ENCODE measurements at places on chromosomes 2 and 18. TPM values are rescaled to one million over a fixed set of nuclear protein-coding genes. Genes with fewer than 3 reads are reported as not detected.

- H3K27ac ChIP-seq, result peak overlapping the region; percentile 82
- no peaks in the 10 kb centered on the region for H3K27me3 ChIP-seq
- peak overlapping the region; percentile 45 for H3K4me3 ChIP-seq
- peaks cover 23% of the 10 kb centered on the region for H3K4me1 ChIP-seq
Measured at GRCh38 chr2:8249141-8249540, 432.7 kb upstream of the ID2 start.

- peak overlapping the region; percentile 14 for H3K4me3 ChIP-seq
- DNase-seq, result peak; percentile 48
- H3K27ac ChIP-seq, result no peak overlapping the region
- H3K36me3 ChIP-seq, result no peaks in the 10 kb centered on the region
Measured at GRCh38 chr2:64179582-64180321, 35.5 kb upstream of the PELI1 start.

GRCh38 chr2:175475130-175475529, 293.6 kb upstream of the ATP5MC3 start:
- H3K36me3 ChIP-seq, result no peaks in the 10 kb centered on the region
- H3K4me1 ChIP-seq, result no peaks in the 10 kb centered on the region
- H3K27me3 ChIP-seq, result no peaks in the 10 kb centered on the region
- no peak overlapping the region for H3K27ac ChIP-seq
- no peak for DNase-seq

The POMC gene
- 5.8 TPM for total RNA-seq
